Activated CD4-positive, alpha-beta T cell treated with anti-CD3 and anti-CD28 coated beads, Interleukin-2, amount 50 U/mL, for 16 hours (primary cell): ENCODE measurements at places on chromosomes 2 and 18.

- no peak for DNase-seq
Measured at GRCh38 chr2:59745085-59745484, 808.4 kb downstream of the BCL11A start.

- DNase-seq = no peak
Measured at GRCh38 chr18:1895456-1896185, 675.7 kb downstream of the METTL4 start.

GRCh38 chr2:241999184-241999583, 129.7 kb downstream of the RTP5 start:
- DNase-seq = no peak

- no peak for DNase-seq
Measured at GRCh38 chr2:49616800-49617199, 462.5 kb upstream of the FSHR start.

GRCh38 chr2:235480614-235481013, 13.2 kb upstream of the AGAP1 start:
- DNase-seq = no peak

- DNase-seq = no peak
Measured at GRCh38 chr2:24739354-24740025, 53.7 kb downstream of the PTRHD1 start.

DNA sequence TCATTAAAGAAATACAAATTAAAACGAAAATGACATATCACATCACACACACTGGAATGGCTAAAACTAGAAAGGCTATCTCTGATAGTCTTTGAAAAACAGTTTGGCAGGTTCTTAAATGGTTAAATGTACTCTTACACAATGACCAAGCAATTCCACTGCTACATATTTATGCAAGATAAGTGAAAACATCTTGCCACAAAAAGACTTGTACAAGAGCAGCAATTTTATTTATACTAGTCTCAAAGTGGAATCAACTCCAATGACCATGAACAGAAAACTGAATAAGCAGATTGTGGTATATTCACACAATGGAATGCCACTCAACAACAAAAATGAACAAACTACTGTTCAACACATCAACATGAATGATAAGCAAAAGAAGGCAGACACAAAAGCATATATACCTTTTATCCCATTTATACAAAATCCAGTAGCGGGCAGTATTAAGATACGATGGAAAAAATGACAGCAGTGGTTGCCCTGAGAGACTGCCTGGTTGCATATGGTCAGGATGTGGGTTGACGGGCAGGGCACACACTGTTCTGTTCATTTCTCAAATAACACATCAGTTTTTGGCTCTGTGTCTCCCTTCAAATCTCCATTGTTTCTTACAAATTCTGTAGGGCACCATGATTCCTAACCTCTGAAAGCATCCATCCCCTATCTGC, 25.4 kb downstream of the SP100 start:
- peak; percentile 80 for DNase-seq

GRCh38 chr2:193943406-193943960, 1713.5 kb upstream of the SLC39A10 start:
- DNase-seq = no peak

DNA sequence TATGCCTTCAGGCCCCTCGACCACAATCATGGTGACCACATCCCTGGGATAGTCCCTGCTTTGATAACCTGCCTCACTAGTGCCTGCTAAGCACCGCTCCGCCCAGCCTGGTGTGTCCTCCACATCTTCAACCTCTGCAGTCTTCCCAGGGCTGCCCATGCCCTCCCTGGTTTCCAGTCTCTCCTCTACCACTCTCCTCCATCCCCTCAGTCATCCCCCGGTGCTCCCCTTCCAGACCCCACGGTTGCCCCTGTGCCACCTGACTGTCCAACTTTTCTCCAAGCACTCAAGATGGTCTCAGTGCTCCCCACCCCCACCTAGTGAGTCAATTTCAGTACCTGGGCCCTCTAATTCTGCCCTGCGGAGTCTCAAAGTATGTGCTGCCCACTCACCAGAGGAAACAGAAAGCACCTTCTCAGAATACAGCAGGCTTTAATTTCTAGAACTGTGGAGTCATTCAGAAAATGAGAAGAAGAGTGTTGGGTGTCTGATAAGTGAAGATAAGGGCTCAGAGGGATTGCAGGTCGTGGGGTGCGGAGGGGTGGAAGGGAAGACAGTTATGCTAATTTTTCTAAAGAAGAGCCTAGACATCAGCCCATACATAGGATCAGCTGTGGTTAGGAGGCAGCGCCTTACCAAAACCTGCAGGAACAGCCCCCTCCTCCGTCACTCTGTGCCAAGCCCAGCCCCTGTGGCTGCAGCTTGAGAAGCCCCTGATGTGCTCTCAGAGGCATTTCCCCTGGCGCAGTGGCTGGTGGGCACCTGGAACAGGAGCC, 53.6 kb upstream of the CAB39 start:
- DNase-seq = peak; percentile 96

GRCh38 chr2:36530178-36530982, 67.6 kb downstream of the FEZ2 start:
- peak; percentile 18 for DNase-seq

- no peak for DNase-seq
Measured at GRCh38 chr2:145957929-145958328, 1438.0 kb upstream of the ZEB2 start.

DNA sequence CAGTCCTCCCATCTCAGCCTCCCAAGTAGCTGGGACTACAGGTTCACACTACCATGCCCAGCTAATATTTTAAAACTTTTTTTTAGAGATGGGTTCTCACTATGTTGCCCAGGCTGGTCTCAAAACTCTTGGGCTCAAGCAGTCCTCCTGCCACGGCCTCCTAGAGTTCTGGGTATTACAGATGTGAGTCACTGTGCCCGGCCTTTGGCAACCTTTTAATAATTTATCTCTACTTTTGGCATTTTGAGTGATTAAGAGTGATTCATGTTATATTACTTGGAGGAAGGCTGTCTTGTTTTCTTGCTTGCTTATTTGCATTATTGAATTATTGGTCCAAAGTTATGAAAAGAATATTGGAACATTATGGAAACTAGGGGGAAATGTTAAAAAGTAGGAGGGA, 24.3 kb downstream of the NCOA1 start:
- DNase-seq = no peak

DNA sequence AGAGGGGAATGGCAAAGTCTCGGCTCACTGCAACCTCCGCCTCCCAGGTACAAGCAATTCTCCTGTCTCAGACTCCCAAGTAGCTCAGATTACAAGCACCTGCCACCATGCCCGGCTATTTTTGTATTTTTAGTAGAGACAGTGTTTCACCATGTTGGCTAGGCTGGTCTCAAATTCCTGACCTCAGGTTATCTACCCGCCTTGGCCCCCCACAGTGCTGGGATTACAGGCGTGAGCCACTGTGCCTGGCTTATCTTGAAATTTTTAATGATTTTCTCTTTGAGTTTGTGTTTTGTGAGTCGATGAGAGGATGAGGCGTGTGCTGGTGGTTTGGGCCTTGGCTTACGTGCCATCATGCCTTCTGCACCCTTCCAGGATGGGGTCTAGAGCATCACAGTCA, 101.3 kb upstream of the ST3GAL5 start:
- DNase-seq = no peak

- no peak for DNase-seq
Measured at GRCh38 chr2:16621316-16621715, 44.3 kb downstream of the CYRIA start.
